ENCODE measurements at places on chromosomes 12 and 14. TPM values are rescaled to one million over a fixed set of nuclear protein-coding genes. Genes with fewer than 3 reads are reported as not detected.
A peak's percentile ranks its signal among the peaks of the same experiment; 100 is the strongest.

DNA sequence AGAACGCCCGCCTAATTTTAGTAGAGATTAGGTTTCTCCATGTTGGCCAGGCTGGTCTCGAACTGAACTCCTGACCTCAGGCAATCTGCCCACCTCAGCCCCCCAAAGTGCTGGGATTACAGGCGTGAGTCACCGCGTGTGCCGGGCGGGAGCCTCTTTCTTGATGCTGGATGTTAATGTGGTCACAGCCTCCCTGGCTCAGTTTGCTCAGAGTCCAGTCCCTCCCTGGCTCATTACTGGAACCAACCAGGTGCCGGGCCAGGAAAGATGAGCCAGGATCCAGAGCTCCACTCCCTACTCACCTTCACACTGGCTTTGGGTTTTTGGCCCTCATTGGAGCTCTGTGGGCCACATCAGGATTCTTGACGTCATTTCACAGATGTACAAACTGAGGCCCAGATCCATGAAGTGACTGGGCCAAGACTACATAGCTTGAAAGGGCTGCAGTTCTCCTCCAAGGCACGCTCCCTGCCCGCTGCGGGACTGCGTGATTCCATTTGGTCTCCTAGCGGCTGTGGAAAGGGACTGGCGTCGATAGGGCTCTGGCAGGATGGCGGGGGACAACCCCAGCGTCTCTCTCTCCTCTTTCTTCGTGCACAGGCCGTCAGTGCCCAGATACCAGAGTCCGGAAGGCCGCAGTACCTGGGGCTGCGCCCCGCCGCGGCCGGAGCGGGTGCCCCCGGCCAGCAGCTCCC lies 5.1 kb upstream of the SHMT2 start:
- DNase-seq, result no peak

GRCh38 chr12:4270831-4271716 lies 2.5 kb upstream of the CCND2 start:
- DNase-seq, result peak; percentile 59

GRCh38 chr12:13835652-13836051 lies 145.8 kb downstream of the GRIN2B start:
- no peak for DNase-seq

- DNase-seq, result no peak
Observed at GRCh38 chr12:121927813-121928212, 9.4 kb downstream of the CFAP251 start.

DNA sequence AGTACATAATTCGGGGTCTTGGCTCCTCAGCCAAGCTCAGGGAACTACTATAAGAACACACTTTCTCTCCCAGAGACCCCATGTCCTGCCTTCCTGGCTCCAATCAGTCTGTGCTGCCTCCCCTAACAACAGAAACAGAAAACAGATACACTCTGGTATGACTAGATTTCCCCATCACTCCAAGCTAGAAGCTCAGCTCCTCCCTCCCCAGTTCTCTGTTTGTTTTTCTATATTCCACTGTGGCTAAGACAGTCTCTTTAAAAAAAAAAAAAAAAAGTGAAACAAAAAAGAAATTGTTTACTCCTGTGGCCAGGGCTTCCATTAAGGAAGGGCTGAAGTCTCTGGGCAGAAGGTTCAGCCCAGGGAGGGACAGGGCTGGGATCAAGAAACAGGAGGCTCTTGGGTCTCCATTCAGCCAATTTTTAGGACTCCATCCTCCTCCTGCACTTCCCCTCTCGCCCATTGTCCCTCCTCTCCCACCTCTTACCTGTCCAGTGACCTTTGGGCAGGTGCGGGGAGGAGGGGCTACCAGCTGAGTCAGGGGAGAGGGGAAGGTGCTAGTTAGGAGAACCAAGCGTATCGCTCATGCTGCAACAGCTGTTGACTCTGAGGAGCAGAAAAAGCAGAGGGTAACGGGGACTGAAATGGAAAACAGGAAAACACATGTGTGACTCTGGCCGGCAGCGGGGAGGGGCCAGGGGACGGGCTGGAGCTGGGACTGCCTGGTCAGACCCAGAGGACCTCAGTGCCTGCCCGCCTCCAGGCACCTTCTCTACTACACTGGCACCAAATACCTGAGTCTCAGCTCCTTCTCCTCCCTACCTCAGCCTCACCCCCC lies 4.1 kb upstream of the SLC7A7 start:
- peak; percentile 79 for DNase-seq

DNA sequence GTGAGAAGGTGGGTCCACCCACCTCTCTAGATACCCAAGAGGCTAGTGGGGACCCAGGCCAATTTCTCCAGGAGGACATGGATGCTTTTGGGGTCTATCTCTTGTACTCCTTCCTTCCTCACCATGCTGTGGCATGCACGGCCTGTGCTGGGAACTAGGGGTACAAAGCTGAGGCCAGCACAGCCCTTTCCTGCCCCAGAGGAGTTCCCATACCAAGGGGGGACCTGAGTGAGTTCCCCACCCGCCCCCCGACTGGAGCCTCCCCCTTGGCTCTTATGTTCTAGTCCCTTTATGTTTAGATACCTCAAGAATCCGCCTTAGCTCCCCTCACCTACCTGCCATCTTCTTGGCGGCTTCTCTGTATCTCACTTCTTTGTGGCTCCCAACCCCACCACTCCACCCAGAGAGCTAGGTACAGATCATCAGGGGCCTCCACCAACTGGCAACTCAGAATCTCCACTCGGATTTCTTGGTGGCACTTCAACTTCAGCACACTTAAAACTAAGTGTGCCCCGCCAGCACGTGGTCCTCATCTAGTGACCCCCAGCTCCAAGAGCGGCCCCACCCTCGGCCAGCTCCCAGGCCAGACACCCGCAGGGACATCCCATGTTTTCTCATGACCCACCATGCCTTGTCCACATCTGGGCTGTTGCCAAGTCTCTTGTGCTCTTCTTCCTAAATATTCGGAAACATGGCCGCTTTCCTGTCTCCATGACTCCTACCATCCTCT lies 115.2 kb upstream of the RTL1 start:
- DNase-seq, result no peak

Gene TRIAP1
- 53.9 TPM for polyA plus RNA-seq

Gene FAM90A1
- 0.09 TPM for polyA plus RNA-seq

DNA sequence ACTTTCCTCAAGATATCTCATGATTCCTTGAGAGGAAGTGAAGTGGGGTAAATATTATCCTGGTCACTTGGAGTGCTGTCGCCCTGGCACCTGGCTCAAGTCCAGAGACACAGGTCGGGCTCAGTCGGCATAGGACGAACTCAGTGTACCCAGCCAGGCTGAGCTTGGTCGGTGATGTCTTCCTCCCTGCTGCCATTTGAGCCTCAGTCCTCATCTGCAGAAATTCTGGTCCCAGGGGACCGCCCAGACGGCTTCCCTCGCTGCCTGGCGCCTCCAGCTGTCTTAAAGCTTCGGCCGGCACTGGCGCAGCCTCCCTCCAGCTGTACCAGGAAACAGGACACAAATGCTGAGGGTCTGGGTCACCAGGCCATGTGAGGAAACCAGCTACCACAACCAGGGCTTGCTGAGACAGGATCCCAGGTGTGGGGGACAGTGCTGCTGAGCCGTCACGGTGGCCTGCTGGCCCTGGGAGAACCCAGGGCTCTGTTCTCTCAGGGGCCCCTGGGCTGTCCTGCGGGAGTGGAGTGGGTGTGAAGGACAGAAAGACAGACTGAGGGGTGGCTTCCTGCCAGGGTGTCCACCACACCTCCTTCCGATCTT lies 5.0 kb upstream of the KLC1 start:
- DNase-seq, result no peak

DNA sequence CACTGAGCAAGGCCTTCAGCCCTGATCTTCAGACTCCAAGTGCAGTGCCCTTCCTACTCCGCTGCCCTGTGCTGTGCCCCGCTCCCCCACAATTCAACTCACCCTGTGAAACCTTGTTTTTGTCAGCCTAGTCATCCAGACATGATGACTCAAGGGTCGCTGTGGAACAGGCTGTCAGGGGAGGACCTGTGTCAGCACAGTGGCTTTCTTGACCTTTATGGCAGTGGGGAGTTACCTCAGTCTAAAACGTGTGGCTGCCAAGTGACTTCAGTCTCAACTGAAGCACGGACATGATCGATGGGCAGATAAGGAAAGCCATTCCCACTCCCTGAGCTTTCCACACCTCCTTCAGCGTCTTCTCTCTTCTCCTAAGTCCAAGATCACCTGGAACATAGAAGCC lies 16.3 kb upstream of the FLVCR2 start:
- no peak for DNase-seq

- no peak for DNase-seq
Observed at GRCh38 chr14:39447175-39447661, 15.0 kb upstream of the FBXO33 start.

GRCh38 chr14:79967453-79967852 lies 243.9 kb downstream of the DIO2 start:
- DNase-seq, result no peak

- no peak for DNase-seq
Observed at GRCh38 chr14:84544486-84545131, 985.3 kb upstream of the FLRT2 start.

Gene MORN3
- 1.3 TPM for polyA plus RNA-seq

GRCh38 chr12:17159506-17160300 lies 553.7 kb upstream of the LMO3 start:
- DNase-seq, result no peak

DNA sequence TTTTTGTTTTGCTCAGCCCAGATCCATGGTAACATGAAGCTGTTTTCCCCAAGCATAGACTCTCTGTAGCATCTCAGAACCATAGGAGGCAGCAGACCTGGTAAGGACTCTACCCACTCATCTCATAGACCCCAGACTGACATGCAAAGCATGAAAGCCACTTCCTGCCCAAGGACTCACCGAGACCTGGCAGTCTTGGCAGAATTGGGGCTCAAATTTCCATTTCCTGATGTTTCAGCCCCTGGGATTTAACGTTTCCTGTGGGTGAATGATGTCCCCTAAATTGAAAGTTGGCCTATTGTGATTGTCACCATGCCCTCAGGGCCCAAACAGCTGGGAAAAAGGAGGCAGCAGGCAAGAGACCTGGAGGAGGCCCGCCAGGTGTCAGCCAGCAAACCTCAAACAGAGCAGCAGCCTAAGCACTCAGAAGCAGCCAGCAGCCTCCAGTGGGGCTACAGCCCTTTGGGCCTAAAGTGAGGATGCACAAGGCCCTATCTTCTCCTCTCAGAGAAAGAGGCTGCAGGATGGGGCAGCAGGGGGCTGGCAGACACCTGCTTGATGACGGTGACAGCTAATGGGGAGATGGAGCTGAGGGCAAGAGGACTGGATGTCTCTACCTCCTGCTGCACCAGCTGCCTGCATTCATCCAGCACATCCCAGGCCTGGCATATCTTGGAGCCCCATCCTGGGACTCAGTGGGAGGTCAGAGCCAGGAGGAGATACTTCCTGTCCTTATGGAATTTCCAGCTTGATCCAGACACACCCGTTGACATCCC lies 8.5 kb downstream of the KRT85 start:
- DNase-seq, result no peak

Gene PTGER2
- 43.0 TPM for polyA plus RNA-seq
